Neuronal stem cell (in vitro differentiated cells): ENCODE measurements at places on chromosomes 7 and 10.
A peak's percentile ranks its signal among the peaks of the same experiment; 100 is the strongest.

- no peak for DNase-seq
These were observed 163.6 kb downstream of the NRF1 start for GRCh38 chr7:129774871-129775694.

DNA sequence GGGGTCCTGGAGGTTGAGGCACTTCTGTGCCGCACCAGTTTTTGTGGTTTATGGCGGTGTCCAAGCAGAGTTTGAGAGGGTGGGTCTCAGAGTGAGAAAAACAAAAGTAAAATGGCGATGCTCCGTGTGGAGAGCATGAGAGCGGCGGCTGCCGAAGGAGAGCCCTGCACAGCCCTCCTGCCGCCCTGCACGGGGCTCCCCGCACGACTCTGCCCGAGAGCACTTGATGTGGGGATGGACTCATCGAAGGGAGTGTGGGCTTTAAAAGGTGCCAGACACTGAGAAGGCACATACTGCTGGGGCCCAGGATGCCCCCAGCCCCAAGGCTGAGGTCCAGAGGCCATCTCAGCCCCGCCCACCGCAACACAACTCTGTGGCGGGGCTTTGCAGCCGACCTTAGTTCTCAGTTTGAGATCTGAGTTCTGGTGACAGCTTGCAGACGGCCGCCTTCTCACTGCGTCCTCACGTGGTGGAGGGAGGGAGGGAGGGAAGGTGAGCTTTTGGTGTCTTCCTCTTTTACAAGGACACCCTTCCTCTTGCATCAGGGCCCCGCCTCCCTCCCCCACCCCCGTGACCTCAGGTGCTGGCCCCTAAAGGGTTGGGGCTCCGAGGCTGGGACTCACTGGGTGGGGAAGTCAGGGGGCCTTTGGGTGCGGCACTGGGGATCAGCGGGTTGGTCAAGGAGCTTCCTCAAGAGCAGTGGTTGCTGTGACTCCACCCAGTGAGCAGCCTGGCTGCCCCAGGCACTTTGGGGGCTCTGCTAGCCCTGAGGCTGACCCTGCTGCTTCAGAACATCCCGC lies 69.1 kb downstream of the NKX6-2 start:
- no peak for DNase-seq

DNA sequence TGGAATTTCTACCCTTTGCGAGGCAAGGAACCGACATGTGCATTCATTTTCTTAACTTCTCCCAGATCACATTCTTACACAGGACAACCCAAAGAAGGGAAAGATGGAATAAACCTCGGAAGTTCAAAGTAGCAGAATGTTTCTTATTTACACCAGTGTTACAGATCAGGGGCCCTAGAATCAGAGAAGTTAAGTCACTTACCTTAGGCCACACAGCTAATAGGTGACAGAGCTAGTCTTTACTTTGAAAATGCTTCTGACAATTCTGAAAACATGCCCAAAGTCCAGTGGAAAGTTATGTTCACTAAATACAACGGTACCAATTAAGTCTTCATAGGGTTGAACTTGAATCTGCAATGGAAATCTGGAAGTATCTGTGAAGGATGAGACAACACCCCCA lies 437.7 kb downstream of the DPP6 start:
- no peak for DNase-seq

DNA sequence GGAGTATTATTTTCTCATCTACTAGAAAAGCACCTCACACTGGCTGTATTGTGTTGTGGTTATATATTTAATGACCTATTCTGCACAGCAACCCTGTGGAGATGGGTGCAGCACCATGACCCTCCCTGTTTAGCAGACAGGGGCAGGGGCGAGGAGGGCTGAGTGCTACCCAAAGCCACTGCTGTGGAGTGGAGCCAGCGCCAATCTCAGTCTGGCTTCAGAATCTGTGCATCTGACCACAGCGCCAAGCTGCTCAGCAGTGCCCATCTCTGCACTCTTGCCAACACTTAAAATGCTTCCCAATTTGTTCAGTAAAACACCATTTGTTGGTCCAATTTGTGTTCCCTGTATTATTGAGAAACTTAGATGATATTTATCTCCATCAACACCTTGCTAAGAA lies 239.1 kb downstream of the ZMYND11 start:
- DNase-seq, result no peak

- DNase-seq, result no peak
These were observed 496 bp downstream of the BRI3 start for GRCh38 chr7:98281757-98282606.

DNA sequence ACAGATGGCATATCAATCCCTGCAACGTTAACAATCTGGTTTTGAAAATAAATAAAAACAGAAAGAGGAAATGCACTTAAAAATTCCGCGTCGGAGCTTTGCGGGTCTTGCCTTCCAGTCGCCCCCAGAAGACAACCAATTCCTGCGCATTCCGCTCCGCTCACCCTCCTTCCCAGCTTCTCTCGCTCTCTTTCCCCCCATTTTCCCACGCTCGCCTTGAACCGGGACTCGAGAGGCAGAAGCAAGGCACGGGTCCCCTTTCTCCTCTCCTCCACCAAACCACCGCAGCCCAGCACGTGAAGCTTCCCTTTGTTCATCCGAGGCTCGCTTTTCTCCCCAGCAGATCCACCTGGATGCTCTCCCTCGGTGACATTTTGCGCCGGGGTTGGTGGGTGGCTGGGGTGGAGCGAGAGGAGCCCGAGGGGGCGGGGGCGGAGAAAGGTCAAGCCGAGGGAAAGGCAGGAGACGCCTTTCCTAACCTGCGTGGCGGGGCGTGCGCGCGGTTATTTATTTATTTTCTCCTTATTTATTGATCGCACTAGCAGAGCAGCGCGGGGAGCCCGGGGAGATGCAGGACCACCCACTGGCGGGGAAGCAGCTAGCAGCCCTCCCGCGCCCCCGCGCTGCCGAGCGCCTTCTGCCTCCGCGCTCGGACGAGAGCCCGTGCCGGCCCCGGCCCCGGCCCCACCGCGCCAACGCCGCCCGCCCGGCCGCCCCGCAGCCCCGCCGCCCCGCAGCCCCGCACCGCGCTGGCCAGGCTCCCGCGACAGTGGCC lies at the start of gene KCND2:
TSS of gene KCND2 (plus strand) at position 475 of the 775 bp plus-strand sequence.
- DNase-seq, result peak; percentile 33

DNA sequence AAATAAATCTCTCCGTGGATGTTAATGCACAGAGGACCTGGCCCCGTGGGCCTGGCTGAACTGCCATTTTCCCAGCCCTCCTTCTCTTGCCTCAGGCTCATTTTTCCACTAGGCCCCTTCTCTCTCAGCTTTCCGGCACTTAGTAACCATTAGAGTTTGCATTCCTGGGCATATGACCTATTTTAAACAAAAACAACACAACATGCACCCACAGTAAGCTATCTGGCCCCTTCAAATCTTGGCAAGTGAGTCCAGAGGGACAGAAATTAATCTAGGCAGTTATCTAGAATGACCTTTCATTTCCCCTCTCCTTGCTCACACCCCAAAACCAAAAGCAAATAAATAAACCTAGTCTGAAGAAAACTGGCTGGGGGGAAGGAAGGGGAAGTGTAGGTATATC lies 11.7 kb downstream of the FBXW4 start:
- no peak for DNase-seq

- DNase-seq, result no peak
These were observed 46.1 kb downstream of the MAGI2 start for GRCh38 chr7:79407351-79407750.

GRCh38 chr7:34454381-34454780 lies 203.6 kb upstream of the NPSR1 start:
- no peak for DNase-seq

DNA sequence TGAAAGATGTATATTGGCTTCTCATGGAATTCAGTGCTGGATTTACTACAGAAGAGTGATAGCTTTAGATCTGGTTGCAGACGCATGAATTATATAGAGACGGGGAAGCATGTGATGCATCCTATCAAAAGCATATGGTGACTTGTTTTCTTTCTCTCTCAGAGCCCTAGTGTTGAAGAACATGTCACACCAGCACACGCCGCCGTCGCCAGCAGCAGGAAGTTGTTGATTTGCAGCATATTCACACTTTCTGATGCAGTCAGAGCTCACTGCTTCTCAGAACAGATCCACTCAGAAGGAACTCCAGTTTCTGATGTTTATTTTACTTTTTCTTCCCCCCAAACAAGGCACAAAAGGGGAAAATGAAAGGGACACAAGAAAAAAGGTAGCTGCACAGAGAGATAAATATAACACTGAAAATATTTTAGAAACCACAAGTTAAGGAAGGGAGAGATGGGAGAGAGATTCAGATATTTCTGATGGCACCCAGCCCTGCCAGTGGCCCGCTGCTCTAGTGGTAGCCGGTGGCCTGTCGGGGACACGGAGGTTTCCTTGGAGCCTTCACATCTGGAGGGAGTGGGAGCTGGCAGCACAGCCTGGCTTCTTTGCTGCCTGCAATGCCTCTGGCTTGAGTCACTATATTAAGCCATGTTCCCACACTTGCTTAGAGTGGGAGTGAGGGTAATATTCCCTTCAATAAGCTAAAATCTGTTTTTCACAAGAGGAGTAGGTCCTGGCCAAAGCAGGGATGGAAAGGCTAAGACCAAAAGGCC lies 123.2 kb downstream of the NRP1 start:
- DNase-seq, result no peak

DNA sequence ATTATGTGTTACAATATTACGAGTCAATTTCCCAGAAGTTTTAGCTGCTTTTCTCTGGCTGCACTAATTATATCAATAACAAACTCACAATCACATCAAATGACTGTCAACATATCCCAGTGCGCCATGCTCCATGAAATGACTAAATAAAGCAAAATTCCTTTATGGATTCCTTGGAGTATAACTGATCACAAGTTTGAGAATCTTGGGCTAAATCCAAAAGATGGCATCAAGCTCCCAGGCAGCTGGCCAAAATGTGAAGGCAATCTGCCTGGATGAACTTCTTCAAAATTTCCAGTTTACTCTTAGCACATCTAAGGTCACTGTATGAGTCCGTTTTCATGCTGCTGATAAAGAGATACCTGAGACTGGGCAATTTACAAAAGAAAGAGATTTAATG lies 210.8 kb downstream of the CCSER2 start:
- DNase-seq, result no peak

- DNase-seq, result no peak
These were observed 228.9 kb upstream of the ETV1 start for GRCh38 chr7:14218338-14218737.

DNA sequence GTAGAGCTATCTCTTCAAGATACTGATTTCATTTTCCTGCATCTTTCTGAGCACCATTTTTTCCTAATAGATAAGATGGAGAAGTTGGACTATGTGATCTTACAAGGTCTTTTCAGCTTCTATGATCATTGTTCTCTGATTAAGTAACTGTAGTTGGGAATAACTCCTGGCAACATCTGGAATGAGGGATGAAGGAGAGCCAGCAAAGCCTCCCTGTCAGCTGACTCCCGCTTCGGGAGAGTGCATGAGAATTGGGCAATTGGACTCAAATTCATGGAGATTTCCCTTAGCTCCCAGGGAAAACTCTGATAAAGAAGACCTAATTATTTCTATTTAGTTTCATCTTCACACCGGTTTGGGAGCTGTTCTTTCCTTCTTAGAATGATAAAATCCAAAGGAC lies 146.1 kb downstream of the CCDC71L start:
- DNase-seq, result no peak

DNA sequence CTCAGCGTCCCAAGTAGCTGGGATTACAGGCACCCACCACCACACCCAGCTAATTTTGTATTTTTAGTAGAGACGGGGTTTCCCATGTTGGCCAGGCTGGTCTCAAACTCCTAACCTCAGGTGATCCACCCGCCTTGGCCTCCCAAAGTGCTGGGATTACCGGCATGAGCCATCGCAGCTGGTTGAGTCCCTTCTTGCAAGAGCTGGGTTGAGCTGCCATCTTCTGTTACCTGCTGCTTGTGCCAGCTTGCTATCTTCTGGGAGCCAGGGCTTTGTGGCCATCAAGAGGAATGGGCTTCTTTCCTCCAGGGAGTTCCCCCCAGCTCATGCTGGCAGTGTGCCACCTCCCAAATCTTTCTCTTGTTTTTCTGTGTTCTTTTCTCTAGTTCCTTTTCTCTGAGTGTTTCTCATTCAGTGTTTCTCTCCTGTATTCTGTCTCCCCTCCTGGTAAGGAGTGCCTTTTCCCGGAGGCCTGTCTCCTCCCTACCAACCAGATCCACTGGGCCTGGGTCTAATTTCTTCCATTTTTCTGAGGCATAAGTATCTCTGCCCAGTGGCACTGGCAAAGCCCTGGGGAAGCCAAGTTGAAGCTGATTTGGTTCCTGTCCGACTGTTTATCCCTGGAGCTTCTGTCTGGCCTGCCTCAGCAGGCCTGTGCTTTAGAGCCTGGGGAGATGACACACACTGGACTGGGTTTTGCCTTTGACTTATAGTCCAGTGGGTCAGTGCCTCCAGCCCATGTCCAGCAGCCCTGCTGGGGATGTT lies 3.7 kb downstream of the DBNL start:
- no peak for DNase-seq

GRCh38 chr7:94701555-94701973 lies 45.6 kb upstream of the SGCE start:
- peak; percentile 50 for DNase-seq

- DNase-seq, result no peak
These were observed 20.0 kb downstream of the GLI3 start for GRCh38 chr7:42217053-42217452.

GRCh38 chr7:118754608-118755007 lies 530.1 kb downstream of the ANKRD7 start:
- no peak for DNase-seq

DNA sequence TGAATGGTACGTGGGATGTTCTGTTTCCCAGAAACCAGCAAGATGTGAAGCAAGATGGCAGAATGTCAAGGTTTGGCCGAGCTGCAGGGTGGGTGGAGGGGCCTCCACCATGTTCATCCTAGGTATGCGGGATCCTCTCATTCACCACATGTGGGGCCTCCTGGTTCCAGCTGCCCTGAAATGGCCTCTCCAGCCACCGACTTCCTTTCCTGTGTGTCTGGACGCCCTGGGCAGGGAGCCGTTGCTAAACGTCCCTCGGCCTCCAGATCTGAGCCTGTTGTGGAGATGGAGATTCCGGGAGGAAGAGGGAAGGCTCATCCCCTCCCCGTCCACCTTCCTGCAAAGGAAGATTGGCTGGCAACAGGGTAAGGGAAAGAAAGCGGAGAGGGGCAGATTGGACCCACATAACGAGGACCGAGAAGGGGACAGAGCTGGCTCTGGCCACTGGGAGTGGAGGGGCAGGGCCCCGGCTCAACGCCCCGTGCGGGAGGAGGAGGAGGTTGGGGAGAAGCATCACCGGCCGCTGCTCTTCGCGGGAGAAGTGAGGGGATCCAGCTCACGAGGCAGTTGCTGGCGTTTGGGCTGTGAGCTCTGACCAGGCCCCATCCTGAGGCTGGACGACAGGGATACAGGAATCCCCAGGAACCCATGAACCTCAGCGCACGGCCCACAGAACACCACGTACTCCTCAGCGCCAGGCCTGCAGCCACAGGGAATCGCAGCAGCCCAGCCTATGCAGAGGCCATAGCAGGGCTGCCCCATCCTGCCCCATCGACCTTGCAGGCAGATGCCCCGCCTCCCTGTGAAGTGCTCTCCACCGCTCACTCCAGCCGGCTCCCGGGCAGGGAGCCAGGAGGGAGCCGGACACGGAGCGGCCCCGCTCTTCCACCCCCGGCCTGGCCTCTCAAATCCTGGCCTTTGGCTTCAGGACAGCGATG lies 98.3 kb downstream of the FOXL3 start:
- no peak for DNase-seq

- DNase-seq, result no peak
These were observed 11.7 kb downstream of the STAM start for GRCh38 chr10:17655567-17656146.

- no peak for DNase-seq
These were observed 118.2 kb downstream of the PRPF18 start for GRCh38 chr10:13704964-13705363.

GRCh38 chr7:82444220-82444909 lies 788 bp upstream of the CACNA2D1 start:
- peak; percentile 33 for DNase-seq
